ENCODE measurements at places on chromosomes 16 and 17.

GRCh38 chr17:10875430-10875851 lies 37.6 kb upstream of the PIRT start:
- DNase-seq, result peak; percentile 2

- DNase-seq, result no peak
Measured at GRCh38 chr17:9467518-9467917, 108.1 kb downstream of the STX8 start.

- DNase-seq, result no peak
Measured at GRCh38 chr17:55246583-55246982, 18.2 kb upstream of the HLF start.

- peak; percentile 94 for DNase-seq
Measured at GRCh38 chr16:25106567-25107465, 4.7 kb upstream of the LCMT1 start.

- DNase-seq, result no peak
Measured at GRCh38 chr17:80894439-80894721, 97.3 kb upstream of the CHMP6 start.

DNA sequence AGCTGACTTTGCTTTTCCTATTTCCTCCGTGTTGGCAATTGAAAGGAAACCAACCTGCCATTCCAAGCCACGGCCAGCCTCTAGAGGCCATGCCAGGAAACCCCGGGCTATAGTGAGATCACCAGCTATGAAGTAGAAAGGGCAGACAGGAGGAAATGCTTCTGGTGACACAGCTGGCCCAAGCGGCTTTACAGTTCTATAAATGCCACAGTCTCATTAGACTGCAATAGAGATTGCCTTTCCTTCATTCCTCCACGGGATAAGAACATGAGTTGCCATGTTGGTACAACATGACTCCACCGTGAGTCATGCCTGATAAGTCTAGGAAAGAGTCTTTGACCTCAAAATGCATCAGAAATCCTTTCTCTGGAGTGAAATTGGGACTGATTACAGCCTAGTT lies 384.9 kb downstream of the GRIN2A start:
- no peak for DNase-seq

DNA sequence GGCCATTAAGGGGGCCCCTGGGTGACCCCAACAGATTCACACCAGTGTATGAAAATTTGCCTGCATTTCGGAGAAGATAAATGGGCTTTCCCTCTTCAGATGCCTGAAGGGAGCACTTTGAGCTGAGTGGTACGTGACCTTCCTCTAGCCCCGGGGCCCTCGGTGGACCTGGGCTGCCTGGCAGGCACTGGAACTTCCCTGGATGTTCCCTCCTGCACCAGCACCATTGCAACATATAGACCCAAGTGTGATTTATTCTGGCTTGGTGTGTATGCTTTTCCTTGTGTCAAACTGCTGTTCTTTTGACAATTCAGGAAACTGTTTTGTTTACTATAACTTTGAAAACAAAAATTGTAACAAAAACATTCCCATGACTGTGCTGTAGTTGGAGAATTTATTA lies 93.8 kb downstream of the TNFRSF13B start:
- no peak for DNase-seq

DNA sequence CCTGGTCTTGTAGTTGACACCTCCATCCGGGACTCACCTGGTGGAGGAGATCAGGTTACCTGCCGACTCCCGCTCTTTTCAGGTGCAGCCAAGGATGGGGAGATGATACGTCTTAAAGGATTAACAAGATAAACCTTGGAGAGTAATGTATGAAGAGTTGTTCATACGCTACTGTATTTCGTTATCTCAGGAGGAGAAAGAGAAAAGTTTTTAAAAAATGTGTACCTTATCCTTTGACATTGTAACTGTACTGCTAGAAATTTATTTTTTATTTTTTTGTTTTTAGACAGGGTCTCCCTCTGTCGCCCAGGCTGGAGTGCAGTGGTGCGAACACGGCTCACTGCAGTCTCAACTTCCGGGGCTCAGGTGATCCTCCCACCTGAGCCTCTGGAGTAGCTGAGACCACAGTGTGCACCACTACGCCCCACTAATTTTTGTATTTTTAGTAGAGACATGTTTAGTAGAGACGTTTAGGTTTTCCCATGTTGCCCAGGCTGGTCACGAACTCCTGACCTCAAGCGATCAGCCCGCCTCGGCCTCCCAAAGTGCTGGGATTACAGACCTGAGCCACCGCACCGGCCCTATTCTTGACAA lies 764 bp upstream of the SMURF2 start:
- DNase-seq, result no peak

GRCh38 chr17:59627770-59628171 lies 8.1 kb downstream of the CLTC start:
- no peak for DNase-seq

DNA sequence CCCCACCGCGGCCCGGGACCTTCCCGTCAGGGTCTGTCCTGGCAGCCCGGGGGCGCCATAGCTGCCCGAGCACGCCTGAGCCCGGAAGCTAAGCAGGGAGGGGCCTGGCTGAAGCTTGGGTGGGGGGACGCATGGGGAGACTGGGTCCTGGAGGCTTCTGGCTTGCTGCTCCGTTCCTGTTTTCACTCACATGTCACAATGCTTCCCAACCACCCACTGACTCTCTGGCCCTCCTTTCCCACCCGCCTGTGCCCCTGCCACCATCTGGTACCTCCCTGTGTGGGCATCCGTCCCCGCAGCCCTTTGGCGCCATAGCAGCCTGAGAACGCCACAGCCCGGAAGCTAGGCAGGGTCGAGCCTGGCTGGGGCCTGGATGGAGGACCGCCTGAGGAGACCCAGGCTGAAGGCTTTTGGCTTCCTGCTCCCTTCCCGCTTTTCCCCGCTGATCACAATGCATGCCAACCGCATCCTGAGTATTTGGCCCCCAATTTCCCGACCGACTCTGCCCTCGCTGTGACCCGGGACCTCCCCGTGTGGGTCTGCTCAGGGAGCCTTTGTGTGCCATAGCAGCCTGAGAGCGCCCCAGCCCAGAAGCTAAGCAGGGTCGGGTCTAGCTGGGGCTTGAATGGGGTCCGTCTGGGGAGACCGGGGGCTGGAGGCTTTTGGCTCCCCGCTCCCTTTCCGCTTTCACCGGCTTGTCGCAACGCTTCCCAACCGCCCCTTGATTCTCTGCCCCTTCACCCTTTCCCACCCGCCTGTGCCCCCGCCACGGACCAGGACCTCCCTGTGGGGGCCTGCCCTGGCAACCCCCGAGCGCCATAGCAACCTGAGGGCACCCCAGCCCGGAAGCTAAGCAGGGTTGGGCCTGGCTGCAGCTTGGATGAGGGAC lies 2290.1 kb downstream of the TP53TG3F start:
- DNase-seq, result no peak

DNA sequence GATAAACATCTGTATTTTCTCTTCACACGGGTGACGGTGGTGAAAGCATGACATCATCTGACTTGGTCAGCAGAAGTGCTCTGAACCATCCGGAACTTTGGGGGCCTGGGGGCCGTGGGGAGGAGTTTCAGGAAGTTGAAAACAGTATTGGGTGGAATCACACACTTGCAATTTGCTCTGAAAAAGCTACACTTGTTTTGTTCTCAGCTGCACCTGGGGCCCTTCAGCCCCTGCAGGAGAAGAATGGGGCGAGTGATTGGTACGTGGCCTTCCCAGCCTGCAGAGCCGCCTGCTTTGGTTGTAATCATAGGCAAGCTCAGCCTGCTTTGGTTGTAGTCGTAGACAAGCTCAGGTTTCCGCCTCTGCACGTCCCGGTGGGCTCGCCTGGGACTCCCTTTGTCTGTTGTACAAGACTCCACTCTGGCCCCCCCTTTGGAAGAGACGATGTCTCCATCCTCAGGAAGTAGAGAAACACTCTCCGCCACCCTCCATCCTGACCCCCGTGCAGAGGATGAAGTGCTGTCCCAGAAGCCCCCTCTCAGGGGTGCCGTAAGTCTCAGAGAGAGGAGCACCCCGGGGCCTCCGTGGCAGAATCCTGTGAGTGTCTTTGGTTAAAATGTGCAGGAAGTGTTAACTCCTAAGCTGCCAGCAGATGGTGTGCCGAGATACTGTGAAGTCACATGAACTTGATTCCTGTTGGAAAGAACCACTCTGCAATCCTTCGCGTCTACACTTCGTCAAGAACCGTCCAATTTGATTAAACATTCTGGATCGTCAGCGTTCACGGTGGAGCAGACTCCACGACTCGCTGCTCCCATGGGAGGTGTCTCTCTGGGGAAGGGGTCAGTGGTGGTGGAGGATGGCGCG lies 5.4 kb downstream of the BANP start:
- DNase-seq, result no peak

- peak; percentile 14 for DNase-seq
Measured at GRCh38 chr16:75660321-75660720, 12.7 kb downstream of the TERF2IP start.

- no peak for DNase-seq
Measured at GRCh38 chr16:27211026-27211425, 7.7 kb downstream of the KDM8 start.

GRCh38 chr16:4640572-4641305 lies 16.1 kb downstream of the MGRN1 start:
- DNase-seq, result no peak

DNA sequence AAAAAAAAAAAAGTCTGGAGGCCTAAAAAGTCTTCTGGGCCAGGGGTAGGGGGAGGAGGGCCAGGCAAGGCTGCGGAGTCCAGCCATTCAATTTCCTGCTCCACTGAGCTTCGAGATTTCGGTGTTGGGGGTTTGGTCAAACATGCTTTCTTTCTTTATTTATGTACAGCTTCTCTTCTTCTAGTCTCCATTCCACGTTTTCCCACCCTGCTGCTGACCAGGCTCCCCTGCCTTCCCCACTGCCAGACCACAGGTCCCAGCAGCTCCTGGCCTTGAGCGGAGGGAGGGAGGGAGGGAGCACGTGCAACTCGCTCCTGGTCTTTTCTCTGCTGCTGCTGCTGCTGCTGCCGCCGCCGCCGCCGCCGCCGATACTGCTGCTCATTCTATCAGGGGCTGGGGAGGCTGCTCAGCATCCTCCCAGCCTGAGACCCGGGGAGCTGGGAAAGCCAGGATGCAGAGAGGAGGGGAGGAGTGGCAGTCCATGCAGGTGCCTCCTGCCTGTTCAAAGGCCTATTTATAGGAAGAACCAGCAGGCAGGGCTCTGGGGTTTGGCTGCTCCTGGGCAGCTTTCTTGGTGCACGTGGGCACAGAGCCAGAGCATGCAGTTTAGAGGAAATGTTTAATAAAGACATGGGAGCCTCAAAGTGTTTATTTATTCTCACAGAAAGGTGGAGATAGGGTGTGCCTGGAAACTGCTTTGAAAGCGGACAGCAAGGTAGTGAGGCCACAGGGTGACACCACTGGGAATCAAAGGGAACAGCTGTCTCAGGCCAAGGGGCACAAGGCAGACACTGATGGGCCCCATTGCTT lies 23.4 kb upstream of the ZFHX3 start:
- no peak for DNase-seq

- DNase-seq, result no peak
Measured at GRCh38 chr16:89842471-89843408, 14.5 kb downstream of the SPIRE2 start.

- no peak for DNase-seq
Measured at GRCh38 chr16:2364638-2365210, 24.2 kb upstream of the ABCA3 start.
